ENCODE measurements at places on chromosomes 7 and 10. TPM values are rescaled to one million over a fixed set of nuclear protein-coding genes. Genes with fewer than 3 reads are reported as not detected.

DNA sequence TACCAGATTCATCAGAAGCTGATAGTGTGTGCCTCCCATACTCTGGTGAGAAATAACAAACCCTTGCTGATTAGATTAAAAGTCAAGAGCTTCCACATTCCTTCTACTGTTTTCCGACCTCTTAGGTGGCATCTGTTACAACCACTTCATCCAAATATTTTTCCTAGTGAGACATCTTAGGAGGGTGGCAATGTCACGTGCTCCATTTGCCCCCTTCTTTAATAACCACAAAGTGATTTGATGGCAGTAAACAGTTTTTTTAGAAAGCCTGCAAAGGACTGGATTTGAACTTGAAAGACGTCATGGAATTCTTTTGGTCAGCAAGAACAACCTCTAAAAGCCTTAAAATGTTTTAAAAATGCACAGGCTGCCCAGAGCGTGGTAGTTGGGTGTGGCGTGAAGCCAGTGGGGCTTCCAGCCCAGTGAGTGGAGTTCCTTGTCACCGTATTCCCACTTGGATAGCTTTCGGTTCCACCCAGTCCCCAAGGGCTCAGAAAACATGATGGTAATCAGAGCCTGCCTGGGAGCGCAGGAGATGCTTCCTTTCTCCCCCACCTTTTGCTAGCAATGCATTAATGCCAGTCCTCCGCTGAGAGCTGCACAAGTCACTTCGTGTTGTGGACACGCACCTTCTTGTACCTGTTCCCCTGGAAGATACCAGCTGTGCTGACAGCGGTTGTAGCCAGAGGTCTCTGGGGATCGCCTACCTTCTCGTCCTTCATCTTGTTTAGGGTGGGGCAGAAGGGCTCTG is 256.4 kb downstream of the KIAA1217 start:
- DNase-seq = no peak

GRCh38 chr10:43380610-43381222 is 9.3 kb downstream of the FXYD4 start:
- no peak for DNase-seq

CNNM2 gene
- polyA plus RNA-seq = 6.7 TPM

NUTM2D gene
- 0.14 TPM for polyA plus RNA-seq

DNA sequence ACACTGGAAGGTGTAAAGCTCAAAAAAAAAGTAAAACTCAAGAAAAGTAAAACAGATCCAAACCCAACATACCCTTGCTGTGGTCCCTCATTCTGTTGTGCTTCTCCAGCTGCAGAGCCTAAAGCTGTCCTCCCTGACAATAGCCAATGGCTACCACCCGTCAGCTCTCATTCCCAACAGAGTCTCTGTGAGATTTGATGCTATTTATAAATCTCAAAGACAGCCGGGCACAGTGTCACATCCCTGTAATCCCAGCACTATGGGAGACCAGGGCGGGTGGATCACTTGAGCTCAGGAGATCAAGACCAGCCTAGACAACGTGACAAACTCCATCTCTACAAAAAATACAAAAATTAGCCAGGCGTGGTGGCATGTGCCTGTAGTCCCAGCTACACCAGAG is 116.0 kb downstream of the KMT2E start:
- DNase-seq = no peak

NOS3 gene
- 4.6 TPM for polyA plus RNA-seq

DNA sequence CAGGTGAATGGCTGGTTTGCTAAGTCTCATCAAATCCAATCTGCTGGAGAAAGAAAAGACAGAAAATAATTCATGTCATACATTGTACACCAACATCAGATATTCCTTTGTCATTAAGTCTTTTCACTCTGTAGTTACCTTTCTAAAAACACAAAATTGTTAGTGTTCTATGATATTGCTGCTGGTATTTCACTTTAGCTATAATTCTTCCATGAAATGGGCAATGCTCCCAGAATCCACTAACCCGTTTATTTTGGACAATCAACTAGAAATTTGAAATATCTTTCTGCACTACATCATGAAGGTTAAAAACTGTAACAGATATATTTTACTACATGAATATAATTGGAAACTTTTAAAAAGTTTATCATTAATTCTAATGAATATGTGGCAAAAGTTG is 181.3 kb downstream of the C7orf25 start:
- no peak for DNase-seq

IFT22 gene
- polyA plus RNA-seq = 12.3 TPM

GRCh38 chr10:113922787-113923570 is 68.5 kb downstream of the NHLRC2 start:
- DNase-seq = no peak

BAZ1B gene
- polyA plus RNA-seq = 32.5 TPM

GRCh38 chr10:22831586-22831985 is 96.3 kb upstream of the ARMC3 start:
- no peak for DNase-seq

POU6F2 gene
- polyA plus RNA-seq = not detected

DNA sequence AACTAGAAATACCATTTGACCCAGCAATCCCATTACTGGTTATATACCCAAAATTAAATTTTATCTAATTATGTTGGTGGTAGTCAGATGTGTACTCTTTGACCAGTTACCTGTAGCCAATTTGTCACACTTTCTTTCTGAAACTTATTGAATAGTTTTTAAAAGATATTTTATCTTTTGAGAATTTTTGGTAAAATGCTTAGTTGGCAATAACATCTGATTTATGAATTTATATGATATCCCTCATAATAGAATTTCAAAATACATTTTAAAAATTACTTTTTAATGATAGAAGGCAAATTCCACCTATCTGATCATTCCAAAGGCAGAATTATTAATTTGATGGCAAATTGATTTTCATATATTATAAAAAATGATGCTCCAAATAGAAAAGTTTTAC is 569.3 kb downstream of the ATRNL1 start:
- DNase-seq = no peak

GRCh38 chr7:55977831-55978230 is 13.4 kb downstream of the NIPSNAP2 start:
- no peak for DNase-seq

DNA sequence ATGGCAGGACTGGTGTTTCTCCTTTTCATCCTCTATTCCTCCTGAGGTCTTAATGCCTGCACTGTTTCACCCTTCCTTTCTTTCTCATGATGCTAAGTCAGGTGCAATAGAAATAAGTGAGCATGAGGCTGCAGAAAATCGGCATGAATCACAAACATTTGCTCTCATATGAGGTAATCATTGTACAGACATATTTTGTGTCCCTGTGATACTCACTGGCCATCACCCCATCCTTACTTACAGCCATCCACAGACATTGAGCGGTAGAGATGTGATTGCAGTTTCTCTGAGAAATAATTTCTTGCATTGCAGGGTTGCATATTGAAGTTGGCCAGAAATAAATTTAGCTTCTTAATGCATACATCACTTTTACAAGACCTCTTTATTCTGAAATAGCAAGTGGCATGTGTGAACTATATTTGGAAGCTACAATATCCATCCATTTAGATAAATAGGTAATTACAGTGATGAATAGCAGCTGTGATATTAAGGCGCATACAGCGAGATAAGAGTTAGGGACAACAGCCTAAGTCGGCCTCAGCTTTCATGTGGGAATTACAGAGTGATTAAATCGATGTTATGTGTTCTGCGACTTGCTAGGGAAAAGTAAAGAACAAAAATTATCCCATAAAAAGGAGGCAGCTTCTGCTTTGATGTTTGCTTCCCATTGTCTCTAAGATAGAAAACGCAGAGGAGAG is 612.6 kb downstream of the SORCS3 start:
- DNase-seq = no peak
